Iris pigment epithelial cell (primary cell): ENCODE measurements at places on chromosomes 7 and 10.

- no peak for DNase-seq
These were observed 351 bp downstream of the CAMK1D start for GRCh38 chr10:12349629-12350166.

GRCh38 chr7:131107337-131108211 is 220.1 kb upstream of the MKLN1 start:
- peak; percentile 92 for DNase-seq

DNA sequence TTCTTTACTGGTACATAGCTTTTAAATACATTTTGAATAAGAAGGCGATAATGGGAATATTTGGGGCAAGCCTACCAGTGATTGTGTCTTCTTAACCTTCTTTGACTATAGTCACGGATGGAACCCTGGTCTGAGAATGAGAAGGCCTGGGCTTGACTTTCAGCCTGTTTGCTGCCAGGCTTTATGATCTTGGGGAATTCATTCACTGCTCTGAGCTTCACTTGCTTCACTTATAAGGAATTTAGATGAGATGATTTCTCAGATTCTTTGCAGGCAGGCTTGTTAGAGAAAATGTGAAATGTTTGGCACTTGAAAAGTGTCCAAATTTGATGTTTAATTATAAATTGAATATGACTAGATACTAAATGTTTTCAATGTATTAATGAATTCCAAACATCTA is 42.5 kb downstream of the NUP205 start:
- peak; percentile 59 for DNase-seq

DNA sequence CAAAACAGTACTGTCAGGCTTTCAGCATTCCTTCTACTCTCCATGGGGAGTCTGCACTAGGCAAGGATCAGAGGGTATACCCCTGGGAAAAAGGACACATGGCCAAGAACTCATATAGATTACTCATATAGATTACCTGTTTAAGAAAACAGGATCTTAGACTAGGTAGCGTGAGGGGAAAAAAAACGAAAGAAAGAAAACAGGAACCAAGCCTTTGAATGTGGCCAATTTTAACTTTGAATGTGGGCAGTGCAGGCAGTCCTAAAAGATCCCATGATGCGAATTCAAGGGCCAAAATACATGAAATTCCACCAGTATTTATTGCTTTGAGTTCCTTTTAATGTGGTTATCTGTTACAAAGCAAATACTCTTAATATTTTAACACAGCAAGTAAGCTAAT is 108.6 kb upstream of the TAC1 start:
- DNase-seq: no peak

DNA sequence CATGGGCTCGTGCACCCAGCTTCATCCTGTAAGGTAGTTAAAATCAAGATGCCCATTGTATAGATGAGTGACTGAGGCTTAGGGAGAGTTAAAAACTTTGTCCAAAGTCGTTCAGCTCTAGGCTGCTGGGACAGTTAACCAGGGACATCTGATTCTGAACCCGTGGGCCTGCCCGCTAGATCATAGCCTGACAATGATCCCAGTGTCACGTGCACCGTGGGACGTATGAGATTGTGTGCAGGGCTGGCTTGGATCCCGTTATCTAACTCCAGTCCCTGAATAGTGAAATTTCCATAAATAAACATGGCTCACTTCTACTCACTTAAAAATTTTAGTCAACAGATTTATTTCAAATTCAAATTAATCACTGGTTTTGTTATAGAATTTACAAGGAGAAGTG is 24.9 kb downstream of the C10orf120 start:
- no peak for DNase-seq

DNA sequence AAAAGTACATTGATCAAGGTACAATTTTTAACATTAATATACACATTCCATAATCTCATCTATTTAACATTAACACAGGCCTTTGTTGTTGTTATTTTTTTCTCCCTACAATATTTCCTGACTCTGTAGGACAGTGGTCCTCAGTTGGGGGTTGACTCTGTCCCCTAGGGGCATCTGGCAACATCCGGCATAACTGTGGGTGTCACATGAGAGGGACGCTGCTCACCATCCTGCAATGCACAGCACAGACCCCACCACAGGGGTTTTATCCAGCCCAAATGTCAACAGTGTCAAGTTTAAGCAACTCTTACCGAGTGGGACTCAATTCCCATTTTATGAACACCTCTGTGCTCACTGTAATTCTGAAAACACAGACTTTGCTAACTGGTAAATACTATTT is 8.8 kb downstream of the IDI1 start:
- DNase-seq: no peak

GRCh38 chr10:111187096-111187495 is 110.3 kb downstream of the ADRA2A start:
- DNase-seq: no peak

- DNase-seq: no peak
These were observed 213.0 kb upstream of the INHBA start for GRCh38 chr7:41915871-41916270.

DNA sequence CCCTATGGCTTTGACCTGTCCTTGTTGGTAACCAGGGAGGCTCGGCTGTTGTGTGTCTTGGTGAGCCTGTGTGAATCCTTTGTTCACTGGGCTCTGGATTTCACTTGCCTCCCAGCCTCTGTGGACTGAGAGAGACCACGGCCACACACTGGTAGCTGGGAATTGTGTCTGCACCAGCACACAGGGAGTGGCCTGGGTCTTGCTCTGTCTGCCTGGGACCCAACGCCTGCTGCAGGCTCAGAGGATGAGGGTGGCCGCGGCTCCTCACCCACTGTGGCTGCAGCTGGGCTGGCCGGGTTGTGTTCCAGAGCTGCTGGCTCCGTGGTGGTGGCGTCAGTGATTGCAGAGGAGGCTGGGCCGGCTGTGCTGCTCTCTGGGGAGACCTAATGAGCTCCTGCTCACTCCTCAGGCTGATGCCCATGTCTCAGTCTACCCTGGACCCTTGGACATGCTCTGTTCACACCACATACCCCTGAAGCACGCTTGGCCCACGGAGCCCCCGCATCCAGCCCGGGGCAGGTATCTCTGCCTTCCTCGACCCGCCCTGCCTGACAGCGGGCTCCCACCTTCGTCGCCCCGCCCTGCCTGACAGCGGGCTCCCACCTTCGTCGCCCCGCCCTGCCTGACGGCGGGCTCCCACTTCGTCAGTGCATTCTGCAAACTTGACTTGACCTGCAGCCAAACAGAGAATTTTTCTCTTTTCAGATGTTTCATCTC is 328.5 kb downstream of the ADARB2 start:
- DNase-seq: no peak

DNA sequence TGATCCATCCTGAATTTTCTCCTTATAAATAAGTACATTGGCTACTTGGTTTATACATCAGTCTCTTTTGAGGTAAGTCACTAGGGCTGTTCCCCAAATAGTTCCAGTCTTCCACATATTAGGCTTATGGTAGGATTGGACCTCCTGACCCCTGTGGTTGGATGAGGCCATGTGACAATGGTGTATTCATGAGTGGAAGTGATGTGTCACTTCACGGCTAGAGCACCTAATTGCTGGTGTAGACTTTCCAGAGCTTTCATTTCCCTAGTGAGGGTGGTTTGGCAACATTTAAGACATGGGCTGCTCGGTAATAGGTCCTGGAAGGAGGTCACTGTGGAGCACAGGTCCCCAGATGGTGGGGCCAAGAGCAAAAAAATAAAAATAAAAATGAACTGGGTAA is 141.2 kb upstream of the ABCB5 start:
- DNase-seq: no peak

- peak; percentile 38 for DNase-seq
These were observed 584 bp upstream of the GARS1 start for GRCh38 chr7:30594048-30594539.

- DNase-seq: no peak
These were observed 111.7 kb upstream of the STARD3NL start for GRCh38 chr7:38066391-38066790.

- no peak for DNase-seq
These were observed 14.3 kb downstream of the ZMIZ2 start for GRCh38 chr7:44762726-44763522.

DNA sequence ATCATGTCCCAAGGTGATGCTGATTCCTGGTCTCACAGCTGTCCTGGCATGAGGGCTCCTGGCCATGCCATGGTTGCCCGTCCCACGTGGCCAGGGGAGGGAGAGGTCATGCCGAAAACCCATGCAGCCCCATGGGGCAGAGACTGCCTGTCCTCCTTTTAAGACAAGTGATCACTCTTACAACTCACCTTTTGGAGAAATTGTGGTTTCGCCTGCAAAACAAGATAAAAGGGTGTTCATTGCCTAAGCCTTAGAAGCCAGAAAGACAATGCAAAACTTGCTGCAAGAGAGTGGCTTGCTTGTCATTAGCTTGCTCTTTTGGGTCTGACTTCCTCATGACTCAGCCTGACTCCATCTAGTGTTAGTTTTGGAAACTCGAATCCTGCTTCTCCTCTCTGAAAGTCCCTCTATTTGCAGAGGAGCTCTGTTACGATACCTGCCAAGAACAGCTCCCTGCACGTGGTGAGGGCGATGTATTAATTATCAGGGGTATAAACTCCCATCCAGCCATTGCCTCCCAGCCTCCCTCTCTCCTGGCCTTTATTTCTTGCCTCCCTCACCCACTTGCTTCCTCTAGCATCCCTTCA is 26.7 kb downstream of the TMEM273 start:
- DNase-seq: peak; percentile 35

- no peak for DNase-seq
These were observed 213.5 kb upstream of the NRP1 start for GRCh38 chr10:33547976-33548375.

- no peak for DNase-seq
These were observed 1118.6 kb downstream of the SORCS3 start for GRCh38 chr10:105759669-105760068.

GRCh38 chr10:35722636-35723035 is 80.5 kb upstream of the FZD8 start:
- no peak for DNase-seq

GRCh38 chr7:44911911-44912310 is 26.6 kb upstream of the PURB start:
- DNase-seq: no peak

- peak; percentile 85 for DNase-seq
These were observed 67.5 kb downstream of the ATXN7L1 start for GRCh38 chr7:105808703-105809590.

DNA sequence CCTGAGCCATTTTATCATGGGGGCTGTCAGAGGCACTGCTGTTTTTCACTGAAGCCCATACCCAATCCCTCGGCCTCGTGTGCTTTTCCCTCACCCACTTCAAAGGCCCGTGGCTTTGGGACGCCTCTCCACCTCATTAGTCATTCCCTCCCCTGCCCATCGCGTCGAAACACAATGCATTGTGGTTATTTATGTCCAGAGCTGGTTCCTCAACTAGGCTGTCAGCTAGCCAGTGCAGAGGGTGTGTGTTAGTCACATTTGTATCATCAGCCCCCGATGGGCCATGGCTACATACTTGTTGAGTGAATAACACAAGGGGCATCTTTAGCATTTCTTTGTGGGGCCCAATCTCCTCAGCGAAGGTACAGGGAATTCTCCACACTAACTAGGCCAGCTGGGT is 3.8 kb upstream of the CRCP start:
- DNase-seq: peak; percentile 95

GRCh38 chr10:102195296-102195870 is 30.7 kb upstream of the ELOVL3 start:
- DNase-seq: peak; percentile 9

GRCh38 chr7:80540836-80541235 is 29.0 kb upstream of the GNAT3 start:
- no peak for DNase-seq

GRCh38 chr10:132449811-132450181 is 52.8 kb downstream of the PWWP2B start:
- DNase-seq: no peak

DNA sequence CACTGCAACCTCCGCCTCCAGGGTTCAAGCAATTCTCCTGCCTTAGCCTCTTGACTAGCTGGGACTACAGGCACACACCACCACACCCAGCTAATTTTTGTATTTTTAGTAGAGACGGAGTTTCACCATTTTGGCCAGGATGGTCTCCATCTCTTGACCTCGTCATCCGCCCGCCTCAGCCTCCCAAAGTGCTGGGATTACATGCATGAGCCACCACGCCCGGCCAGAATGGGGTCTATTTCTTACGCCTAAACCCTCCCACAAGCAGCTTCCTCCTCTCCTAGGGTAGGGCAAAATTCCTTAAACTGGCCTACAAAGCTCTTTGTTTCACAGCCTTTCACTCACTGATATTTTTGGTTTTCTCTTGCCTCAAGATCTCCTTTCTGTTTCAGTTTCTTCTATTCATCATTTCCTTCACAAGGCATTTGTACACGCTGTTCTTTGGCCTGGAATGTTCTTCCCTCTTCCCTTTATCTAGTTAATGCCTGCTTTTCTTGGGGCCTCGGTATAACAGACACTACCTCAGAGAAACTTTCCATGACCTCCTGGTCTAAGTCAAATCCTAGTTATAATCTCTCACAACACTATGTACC is 6.7 kb downstream of the CPEB3 start:
- peak; percentile 88 for DNase-seq

DNA sequence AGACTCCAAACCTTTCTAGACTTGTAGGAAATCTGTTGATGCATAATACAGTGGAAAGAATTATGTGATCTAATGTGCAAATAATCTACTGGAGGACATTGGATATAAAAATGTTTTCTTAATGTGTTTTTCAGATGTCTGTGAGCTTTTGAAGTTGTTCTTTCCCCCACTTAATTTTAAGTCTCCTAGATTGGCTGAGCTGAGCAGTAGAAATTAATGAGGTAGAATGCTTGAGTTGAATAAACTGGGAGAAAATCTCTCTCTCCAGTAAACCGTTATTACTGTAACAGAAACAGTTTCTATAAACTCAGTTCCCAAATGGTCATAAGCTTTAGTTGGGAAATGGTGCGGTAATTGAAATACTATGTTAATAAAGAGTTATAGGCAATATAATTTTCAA is 15.7 kb downstream of the CSGALNACT2 start:
- no peak for DNase-seq

GRCh38 chr10:100598166-100598565 is 62.4 kb downstream of the HIF1AN start:
- DNase-seq: no peak

DNA sequence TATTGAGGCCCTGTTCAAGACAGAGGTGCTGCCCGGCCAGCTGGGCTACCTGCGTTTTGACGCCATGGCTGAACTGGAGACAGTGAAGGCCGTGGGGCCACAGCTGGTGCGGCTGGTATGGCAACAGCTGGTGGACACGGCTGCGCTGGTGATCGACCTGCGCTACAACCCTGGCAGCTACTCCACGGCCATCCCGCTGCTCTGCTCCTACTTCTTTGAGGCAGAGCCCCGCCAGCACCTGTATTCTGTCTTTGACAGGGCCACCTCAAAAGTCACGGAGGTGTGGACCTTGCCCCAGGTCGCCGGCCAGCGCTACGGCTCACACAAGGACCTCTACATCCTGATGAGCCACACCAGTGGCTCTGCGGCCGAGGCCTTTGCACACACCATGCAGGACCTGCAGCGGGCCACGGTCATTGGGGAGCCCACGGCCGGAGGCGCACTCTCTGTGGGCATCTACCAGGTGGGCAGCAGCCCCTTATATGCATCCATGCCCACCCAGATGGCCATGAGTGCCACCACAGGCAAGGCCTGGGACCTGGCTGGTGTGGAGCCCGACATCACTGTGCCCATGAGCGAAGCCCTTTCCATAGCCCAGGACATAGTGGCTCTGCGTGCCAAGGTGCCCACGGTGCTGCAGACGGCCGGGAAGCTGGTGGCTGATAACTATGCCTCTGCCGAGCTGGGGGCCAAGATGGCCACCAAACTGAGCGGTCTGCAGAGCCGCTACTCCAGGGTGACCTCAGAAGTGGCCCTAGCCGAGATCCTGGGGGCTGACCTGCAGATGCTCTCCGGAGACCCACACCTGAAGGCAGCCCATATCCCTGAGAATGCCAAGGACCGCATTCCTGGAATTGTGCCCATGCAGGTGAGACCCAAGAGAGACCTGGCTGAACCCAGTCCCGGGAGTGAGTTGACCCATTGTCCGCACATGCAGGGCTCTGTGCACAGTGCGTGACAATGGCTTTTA is 2.8 kb downstream of the RBP3 start:
- no peak for DNase-seq
